Breast epithelium (tissue), 4 donors: ENCODE measurements at places on chromosomes 7 and 10. TPM values are rescaled to one million over a fixed set of nuclear protein-coding genes. Genes with fewer than 3 reads are reported as not detected.

The KCNIP2 gene
- total RNA-seq, result 11.9 TPM

DNA sequence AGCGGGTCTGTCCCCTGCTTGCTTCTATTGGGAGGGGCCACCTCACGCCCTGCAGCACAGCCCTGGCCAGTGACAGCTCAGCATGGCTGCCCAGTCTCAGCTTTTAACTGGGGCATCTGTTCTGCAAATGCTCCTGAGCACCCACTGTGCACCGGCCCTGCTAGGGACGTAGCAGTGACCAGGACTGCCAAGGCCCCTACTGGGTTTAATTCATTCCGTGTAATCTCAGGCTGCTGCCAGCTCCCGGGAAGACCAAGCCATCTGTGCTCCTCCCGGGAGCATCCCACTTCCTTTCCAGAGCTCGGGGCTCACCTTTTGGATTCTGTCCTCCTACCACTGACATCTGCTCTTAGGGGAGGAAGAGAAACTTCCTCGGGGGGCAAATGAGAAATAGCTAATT, 85.2 kb downstream of the ADARB2 start:
- no peaks in the 10 kb centered on the region for H3K4me1 ChIP-seq
- no peaks in the 10 kb centered on the region for H3K36me3 ChIP-seq
- H3K27me3 ChIP-seq, result no peaks in the 10 kb centered on the region
- no peak overlapping the region for H3K4me3 ChIP-seq
- no peak overlapping the region for H3K27ac ChIP-seq

The ITPRID1 gene
- 2.6 TPM for total RNA-seq

The SLC26A3 gene
- total RNA-seq, result 36.4 TPM

GRCh38 chr7:64874114-64874513, 29.0 kb upstream of the ZNF273 start:
- no peaks in the 10 kb centered on the region for H3K4me1 ChIP-seq
- H3K27ac ChIP-seq, result no peak overlapping the region

The PILRB gene
- 33.8 TPM for total RNA-seq

The POM121C gene
- 16.1 TPM for total RNA-seq

The KEL gene
- 0.16 TPM for total RNA-seq

DNA sequence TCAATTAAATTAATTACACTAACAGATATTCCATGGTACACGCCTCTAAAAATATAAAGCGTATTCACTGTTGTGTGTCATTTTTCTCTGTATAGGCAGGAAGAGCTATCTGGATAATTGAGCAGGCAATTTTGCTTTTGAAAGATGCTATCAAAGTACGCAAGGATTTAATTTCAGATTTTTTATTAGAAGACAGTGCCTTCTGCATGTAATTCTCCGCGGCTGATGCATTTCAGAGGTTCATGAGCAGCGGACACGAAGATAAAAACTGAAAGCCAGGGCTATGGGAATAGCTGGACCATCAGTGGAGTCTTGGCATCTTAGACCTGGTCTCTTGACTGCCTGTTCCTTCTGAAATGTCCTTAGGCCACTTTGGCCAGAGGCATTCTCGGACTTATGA, 35.7 kb upstream of the SDK1 start:
- no peaks in the 10 kb centered on the region for H3K4me1 ChIP-seq
- no peaks in the 10 kb centered on the region for H3K27me3 ChIP-seq
- no peaks in the 10 kb centered on the region for H3K36me3 ChIP-seq
- no peak overlapping the region for H3K27ac ChIP-seq
- no peak for DNase-seq
- no peak overlapping the region for H3K4me3 ChIP-seq

The CYP2W1 gene
- not detected for total RNA-seq

DNA sequence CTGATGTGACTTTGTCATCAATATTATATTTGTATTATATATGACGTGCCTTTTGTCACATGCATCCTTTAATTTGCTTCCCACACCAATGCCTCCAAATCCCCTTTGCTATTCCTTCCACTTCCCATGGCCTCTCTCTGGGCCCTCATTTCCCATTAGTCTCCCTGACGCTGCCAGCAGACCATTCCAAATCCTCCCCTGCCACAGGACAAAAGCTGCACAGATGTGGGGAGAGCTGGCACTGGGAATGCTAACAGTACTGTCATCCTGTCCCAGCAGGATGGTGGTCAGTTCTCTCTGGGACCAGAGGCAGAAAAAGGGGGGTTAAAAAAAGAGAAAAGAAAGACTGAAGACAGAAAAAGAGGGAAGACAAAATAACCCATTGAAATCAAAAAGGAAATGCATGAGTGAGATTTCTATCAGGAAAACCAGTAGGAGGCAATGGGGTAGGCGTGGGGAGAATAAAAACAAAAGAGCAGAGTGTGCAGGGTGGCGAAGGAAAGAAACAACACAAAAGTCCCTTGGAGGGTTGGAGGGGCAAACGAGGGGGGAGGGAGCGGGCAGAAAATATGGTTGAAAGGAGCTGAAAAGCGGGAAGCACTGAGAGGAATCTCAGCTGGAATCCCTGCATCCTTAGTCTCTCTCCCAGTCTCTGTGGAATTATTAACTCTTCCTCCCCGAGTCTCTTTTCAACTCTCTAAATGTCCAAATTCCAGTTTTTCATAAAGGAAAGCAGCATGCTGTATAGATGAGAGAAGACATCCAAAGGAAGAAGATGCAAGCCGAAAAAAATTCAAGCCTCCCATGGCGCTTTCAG, 59.2 kb upstream of the PTN start:
- H3K36me3 ChIP-seq, result no peaks in the 10 kb centered on the region
- no peaks in the 10 kb centered on the region for H3K4me1 ChIP-seq
- H3K27ac ChIP-seq, result no peak overlapping the region
- H3K27me3 ChIP-seq, result no peaks in the 10 kb centered on the region

DNA sequence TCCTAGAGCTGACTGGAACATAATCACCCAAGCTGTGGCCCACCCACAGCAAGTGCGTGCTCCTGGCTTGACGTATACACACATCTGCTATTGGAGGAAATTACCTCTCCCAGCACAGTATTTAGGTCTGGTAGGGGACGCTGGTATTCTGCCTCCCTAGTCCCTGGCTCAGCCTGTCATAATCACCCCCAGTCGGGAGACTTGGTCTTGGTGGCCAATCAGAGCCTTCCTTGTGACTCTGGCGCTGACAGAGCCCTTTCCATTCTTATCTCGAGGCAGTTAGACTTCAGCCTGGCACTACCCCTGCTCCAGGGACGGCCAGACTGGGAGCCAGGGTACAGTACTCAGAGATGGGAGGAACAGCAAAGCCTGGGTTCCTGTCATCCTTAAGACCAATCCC, 14.3 kb upstream of the PRKAG2 start:
- DNase-seq, result no peak
- H3K27ac ChIP-seq, result no peak overlapping the region
- H3K4me3 ChIP-seq, result no peak overlapping the region
- H3K27me3 ChIP-seq, result peaks cover 8% of the 10 kb centered on the region

The TMEM213 gene
- 2.3 TPM for total RNA-seq

DNA sequence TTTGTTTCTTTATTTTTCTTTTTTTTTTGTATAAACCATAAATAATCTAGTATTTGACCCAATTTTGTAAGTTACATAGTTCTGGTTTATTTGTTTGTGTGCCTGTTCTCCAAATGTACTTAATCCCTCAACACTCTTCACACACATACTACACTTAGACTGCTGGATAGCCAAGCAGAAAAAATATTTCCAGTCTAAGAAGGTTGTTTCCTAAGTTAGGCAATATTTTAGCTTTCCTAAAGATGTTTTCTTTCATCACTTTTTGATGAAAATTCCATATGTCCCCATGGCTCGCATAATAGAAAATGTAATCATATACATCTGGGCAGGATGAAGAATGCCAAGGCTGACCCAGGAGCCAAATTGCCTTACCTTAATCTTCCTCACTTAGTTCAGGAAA, 105.3 kb downstream of the PPP1R3A start:
- no peak overlapping the region for H3K27ac ChIP-seq
- H3K27me3 ChIP-seq, result no peaks in the 10 kb centered on the region
- no peaks in the 10 kb centered on the region for H3K4me1 ChIP-seq
- no peak for DNase-seq

- no peaks in the 10 kb centered on the region for H3K27me3 ChIP-seq
- H3K4me3 ChIP-seq, result no peak overlapping the region
- no peak overlapping the region for H3K27ac ChIP-seq
- no peak for DNase-seq
- H3K4me1 ChIP-seq, result no peaks in the 10 kb centered on the region
These were observed 231.8 kb upstream of the CACNA2D1 start for GRCh38 chr7:82675396-82675795.

DNA sequence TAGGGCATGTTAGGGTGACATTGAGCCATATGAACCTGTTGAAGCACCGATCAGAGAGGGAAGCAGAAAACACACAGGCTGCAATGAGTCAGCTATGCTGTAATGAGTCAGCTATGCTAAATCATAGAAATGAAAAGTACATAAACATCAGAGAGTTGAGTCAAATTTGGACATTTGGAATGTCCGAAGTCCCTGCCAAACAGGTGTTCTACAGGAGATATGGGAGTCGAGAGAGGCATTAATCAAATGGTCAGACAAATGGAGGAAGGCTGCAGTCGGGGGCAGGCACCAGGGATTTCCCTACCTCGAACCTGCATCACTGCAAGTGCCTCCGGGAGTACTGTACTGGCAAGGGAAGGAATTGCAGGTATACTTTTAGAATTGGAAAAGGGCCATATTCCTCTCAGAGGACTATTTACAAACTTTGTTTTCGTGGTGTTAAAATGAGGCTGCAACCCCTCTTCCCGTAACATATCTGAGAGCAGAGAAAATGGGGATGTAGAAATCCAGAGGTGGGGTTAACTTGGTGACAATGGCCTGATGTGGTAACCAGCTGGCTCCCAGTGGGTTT, 8.8 kb upstream of the ZC3HAV1 start:
- DNase-seq, result no peak
- no peaks in the 10 kb centered on the region for H3K4me1 ChIP-seq
- no peaks in the 10 kb centered on the region for H3K36me3 ChIP-seq

GRCh38 chr10:79224263-79224949, 122.9 kb upstream of the PPIF start:
- H3K4me3 ChIP-seq, result no peak overlapping the region
- DNase-seq, result no peak
- H3K27ac ChIP-seq, result peak overlapping the region; percentile 34
- no peaks in the 10 kb centered on the region for H3K36me3 ChIP-seq
- peaks cover 8% of the 10 kb centered on the region for H3K4me1 ChIP-seq
- H3K27me3 ChIP-seq, result no peaks in the 10 kb centered on the region

The ZNF487 gene
- 12.8 TPM for total RNA-seq

The SMARCD3 gene
- 21.3 TPM for total RNA-seq

The TYW1B gene
- total RNA-seq, result 7.2 TPM

The RAB11FIP2 gene
- total RNA-seq, result 26.5 TPM

DNA sequence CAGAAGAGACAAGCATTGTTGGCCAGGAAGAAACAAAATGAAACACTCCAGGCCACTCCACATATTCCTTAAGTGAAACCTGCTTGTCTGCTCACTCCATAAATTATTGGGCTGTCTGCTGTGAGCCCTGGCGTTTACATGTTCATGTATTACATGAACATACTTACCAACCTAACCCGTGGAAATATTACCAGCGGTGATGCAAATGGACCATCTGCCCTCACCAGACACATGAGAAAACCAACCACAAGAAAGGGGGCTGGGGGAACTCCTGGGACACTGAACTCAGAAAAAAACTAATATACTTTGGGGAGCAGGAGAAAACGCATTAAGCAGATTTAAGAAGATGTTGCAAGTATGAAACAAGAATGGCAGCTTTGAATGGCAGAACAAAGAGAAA, 731.2 kb upstream of the IGFBP3 start:
- no peak overlapping the region for H3K27ac ChIP-seq
- H3K27me3 ChIP-seq, result no peaks in the 10 kb centered on the region
- no peak for DNase-seq

- no peaks in the 10 kb centered on the region for H3K36me3 ChIP-seq
- H3K27ac ChIP-seq, result no peak overlapping the region
- H3K27me3 ChIP-seq, result no peaks in the 10 kb centered on the region
- H3K4me1 ChIP-seq, result no peaks in the 10 kb centered on the region
- H3K4me3 ChIP-seq, result no peak overlapping the region
These were observed 663.2 kb upstream of the ANKRD30A start for GRCh38 chr10:36462194-36462593.

- H3K27me3 ChIP-seq, result no peaks in the 10 kb centered on the region
These were observed 174.4 kb upstream of the PHYHIPL start for GRCh38 chr10:59002011-59002410.

The NUDT5 gene
- 49.3 TPM for total RNA-seq

DNA sequence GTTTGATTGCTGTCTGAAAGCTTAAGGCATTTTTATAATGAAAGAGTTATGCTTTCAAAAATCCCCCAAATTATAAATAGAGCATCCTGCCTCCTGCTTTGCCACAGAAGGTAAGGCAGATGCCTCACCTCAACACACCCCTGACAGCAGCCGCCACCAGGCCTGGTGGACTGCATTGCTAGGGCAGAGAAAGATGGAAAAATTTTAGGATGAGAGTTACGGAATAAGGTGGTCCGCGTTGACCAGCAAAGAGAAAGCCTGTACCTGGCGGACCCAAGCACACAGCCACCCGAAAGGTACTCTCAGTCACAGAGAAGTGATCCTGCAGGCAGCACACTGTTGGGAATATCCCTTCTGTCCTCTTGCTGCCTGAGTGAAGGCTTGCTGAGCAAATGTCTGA, 360.4 kb upstream of the SHH start:
- no peak for DNase-seq
- peaks cover under 1% of the 10 kb centered on the region for H3K27me3 ChIP-seq
- H3K36me3 ChIP-seq, result no peaks in the 10 kb centered on the region
- no peak overlapping the region for H3K27ac ChIP-seq
- no peaks in the 10 kb centered on the region for H3K4me1 ChIP-seq

The CRHR2 gene
- total RNA-seq, result under 0.01 TPM
